ENCODE measurements at places on chromosomes 3 and 15.

DNA sequence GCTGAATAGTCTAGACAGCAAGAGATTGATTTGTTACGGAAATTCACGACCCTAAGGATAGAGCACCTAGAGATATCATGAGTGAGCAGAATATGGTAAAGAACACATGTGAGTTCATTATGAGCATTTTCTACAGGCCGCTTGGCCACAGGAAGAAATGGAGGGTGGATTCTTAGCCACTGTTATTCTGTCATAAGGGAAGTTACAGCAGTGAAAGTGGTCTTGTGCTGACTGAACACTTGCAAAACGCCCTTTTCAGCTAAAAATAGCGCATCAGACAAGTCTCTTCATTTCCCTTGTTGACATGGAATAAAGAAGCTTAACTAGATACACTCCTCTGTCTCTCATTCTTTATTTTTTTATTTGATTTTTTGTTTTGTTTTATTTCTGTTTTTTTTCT lies 19.8 kb downstream of the DGKG start:
- ATAC-seq, result no peak

DNA sequence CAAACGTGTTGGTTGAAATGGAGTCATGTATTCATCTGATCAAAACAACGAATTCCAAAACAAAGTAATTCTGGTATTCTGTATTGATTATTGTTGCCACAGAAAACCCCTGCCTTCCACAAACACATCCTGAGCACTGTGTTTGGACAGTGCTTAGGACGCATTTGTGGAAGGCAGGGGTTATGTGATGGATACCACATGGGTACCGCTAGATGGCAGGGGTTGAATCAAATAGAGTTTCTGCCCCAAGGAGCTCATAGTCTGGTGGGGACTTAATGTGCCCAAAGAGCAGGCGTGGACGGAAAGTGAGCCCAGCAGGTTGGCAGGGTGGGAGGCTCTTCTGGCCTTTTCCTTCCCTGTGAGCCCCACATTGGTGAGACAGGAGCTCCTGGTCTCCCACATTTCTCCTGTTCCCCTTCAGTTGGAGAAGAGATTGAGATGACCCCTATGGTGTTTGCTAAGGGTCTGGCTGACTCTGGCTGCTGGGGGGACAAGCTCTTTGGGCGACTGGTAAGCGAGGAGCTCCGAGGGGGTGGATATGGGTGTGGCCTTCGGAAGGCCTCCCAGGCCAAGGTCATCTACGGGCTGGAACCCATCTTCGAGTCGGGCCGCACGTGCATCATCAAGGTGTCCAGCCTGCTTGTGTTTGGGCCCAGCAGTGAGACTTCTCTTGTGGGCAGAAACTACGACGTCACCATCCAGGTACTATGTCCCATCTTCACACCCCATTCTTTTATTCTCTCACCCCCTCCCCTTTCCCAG lies 22.1 kb upstream of the SLC28A1 start:
- no peak for ATAC-seq

- ATAC-seq, result no peak
These were observed 13.4 kb downstream of the DHX36 start for GRCh38 chr3:154310840-154311239.

- no peak for ATAC-seq
These were observed 44.7 kb downstream of the CD200 start for GRCh38 chr3:112377568-112378071.

GRCh38 chr3:127180859-127181258 lies 12.1 kb upstream of the PRR23E start:
- ATAC-seq, result no peak

GRCh38 chr3:33067484-33067883 lies 29.5 kb downstream of the GLB1 start:
- no peak for ATAC-seq

- ATAC-seq, result no peak
These were observed 15.2 kb downstream of the CSRNP1 start for GRCh38 chr3:39137991-39138803.

- no peak for ATAC-seq
These were observed 207.8 kb downstream of the MTHFS start for GRCh38 chr15:79689030-79689429.

DNA sequence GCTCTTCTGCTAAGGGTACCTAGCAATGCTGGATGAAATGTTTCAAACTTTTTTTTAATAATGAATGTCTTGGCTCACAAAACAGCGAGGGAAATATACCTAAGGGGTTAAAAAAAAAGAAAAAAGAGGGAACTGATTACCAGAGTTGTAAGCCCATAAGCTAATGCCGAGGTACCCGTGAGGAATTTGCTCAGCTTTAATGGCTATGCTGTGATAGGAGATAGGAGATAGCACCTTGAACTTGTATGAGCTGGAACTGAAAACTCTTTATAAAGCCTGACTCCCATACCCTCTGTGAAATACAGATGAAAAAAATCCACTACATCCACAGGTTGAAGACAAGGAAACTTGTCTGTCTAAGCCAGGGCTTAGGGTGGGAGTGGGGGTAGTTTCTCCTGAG lies 13.9 kb downstream of the GRAMD1C start:
- no peak for ATAC-seq

DNA sequence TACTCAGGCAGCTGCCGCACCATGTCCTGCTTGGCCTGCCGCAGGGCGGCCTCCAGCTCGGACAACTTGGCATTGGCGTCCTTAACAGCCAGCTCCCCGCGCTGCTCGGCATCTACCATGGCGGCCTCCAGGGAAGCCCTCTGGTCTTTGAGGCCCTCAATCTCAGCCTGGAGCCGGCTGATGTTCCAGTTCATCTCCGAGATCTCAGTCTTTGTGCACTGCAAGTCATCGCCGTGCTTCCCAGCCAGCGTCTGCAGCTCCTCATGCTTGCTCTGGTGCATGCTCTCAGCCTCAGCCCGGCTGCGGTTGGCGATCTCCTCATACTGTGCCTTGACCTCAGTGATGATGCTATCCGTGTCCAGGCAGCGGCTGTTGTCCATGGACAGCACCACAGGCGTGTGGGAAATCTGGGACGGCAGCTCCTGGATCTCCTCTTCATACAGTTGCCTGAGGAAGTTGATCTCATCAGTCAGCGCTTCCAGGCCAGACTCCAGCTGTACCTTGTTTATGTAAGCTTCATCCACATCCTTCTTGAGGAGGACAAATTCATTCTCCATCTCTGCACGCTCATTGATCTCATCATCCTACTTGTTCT lies 15.5 kb upstream of the PSTPIP1 start:
- ATAC-seq, result no peak

DNA sequence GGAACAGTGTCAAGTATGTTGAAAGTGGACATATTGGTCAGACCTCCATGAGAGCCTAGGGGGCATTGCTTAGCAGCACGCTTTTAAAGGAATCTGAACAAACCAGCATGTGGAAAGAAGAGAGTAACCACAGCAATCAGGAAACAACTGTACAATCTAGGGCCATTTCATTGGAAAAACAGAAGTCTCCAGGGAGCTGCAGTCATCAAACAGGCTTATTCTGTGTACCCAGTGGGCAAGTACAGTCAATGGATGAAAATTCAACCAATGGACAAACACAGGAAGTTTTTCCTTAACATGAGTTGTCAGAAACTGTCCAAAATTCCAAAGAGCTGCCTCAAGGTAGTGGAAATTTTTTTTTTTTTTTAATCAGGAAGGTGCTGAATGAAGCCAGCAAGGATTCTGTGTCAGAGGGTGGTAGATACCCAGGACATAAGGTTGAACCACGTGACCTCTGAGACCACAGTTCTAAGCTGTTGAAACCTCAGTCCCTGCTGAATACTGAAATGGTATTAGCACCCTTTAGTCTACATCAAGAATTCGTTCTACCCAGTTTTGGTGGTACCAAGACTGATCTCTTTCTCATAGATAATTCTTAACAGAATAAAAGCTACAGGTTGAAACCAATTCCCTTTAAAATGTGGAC lies 4.4 kb upstream of the DLG1 start:
- ATAC-seq, result no peak

DNA sequence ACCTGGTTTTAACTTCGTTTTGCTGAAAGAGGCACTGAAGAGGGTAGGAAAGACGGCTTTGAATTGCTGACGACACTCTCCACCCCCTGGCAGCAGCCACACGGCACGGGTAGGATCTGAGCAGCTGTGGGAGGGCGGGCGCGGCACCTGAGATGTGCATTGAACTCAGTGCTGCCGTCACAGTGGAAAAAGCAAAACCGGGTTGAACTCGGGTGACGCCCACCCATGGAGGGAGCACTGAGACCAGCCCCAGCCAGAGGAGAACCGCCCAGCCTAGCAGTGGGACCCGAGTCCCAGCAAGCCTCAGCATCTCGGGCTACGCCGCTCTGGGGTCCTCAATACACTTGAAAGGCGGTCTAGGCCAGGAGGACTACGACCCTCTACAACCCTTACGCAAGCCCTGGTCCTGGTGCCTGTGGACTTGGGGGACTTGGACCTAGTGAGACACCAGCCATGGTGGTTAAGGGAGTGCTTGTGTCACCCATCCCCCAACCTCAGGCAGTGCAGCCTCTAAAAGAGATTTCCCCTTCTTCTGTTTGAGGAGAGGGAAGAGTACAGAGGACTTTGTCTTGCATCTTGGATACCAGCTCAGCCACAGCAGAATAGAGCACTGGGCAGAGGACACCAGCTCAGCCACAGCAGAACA lies 50.0 kb upstream of the RPL35A start:
- peak; percentile 5 for ATAC-seq

DNA sequence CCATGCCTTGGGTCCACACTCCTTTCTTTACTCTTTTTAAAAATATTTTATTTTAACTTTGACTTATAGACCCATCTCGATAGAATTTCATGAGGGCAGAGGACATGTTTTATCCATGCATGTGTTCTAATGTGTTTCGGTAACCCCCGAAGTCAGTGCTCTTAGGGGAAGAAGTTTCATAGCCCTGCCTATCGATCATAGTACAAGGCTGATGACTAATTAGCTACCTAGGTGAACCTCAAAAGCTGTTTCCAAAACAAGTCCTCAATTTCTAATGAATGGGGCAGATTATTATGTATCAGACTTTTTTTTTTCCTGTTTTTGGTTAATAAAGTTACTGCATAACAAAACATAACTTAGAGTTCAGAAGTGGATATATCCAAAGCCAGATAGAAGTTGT lies 82.0 kb downstream of the MBNL1 start:
- ATAC-seq, result no peak

- no peak for ATAC-seq
These were observed 21.0 kb downstream of the PTH1R start for GRCh38 chr3:46898321-46899150.

GRCh38 chr15:61069394-61070075 lies 159.6 kb downstream of the RORA start:
- no peak for ATAC-seq

DNA sequence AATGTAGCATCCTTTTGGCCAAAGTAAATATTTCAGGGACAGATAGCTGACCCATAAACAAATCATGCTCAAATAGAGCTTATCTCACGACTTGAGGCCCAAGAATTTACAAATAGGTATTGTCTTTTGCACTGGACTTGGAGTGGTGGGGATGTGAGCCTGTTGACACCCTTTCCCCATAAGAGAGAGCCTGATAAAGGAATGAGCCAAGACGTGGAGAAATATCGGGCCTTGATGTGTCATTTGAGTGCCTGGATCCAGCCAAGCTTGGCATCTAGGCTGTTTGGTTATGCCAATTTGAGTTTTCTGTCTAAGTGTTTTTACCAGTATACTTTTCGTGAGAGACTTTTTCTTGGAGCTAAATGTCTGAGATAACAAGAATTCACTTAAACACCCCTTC lies 112.9 kb upstream of the RGMA start:
- no peak for ATAC-seq

- no peak for ATAC-seq
These were observed 105.1 kb upstream of the STT3B start for GRCh38 chr3:31427623-31428022.

- no peak for ATAC-seq
These were observed 32.9 kb downstream of the TBC1D2B start for GRCh38 chr15:78044407-78045155.
